ENCODE measurements at places on chromosomes 5 and 9. TPM values are rescaled to one million over a fixed set of nuclear protein-coding genes. Genes with fewer than 3 reads are reported as not detected.

Gene ALDH7A1
- total RNA-seq = 57.2 TPM

Gene NR4A3
- total RNA-seq = 3.0 TPM

Gene PCDHB4
- total RNA-seq = 4.0 TPM

Gene CDKN2B
- 17.3 TPM for total RNA-seq

Gene KIF12
- 9.2 TPM for total RNA-seq

Gene IFNK
- total RNA-seq = not detected

Gene TNIP1
- 58.3 TPM for total RNA-seq

Gene TOR4A
- total RNA-seq = 3.4 TPM

Gene BRINP1
- total RNA-seq = 1.7 TPM

Gene SLC25A2
- 4.0 TPM for total RNA-seq

Gene SHISAL2B
- total RNA-seq = 0.74 TPM

Gene ARHGEF39
- total RNA-seq = 2.2 TPM

Gene CDH12
- total RNA-seq = 2.3 TPM

Gene CCL21
- 2.0 TPM for total RNA-seq

Gene GLE1
- 59.7 TPM for total RNA-seq
